ENCODE measurements at places on chromosomes 5 and 9. TPM values are rescaled to one million over a fixed set of nuclear protein-coding genes. Genes with fewer than 3 reads are reported as not detected.

DNA sequence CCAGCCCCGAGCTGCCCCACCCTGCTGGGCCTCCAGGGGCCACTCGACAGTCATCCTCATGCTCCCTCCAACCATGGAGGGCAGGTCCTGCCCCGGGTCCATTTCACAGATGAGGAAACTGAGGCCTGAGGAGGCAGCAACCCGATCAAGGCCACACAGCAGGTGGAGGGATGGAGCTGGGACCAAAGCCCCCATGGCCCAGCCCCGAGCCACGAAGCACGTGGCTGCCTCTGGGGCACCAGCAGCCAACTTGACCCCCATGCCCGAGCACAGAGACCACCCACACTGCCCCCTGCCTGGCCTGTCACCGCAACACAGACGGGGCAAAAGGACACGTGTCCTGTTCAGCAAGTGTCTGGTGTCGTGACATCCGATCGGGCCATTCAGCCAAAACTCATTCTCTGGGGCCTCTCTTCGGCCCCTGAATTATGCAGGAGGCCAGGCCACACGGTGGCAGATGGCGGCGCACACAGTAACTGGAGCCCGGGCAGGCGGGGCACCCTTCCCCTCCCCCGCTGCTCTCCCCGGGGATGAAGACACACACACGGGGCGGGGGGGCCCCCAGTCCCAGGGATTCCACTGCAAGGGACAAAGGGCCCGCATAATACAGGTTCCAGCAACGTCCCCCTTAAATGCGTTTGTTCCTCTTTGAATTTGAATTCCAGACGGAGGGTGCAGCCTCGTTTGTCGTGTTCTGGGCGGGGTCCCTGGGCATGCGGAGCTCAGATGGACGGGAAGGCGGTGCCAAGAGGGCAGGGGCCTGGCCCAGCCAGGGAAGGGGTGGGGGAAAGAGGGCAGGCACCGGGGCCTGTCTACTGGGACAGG, 29.4 kb upstream of the TMEM250 start:
- no peak overlapping the region for H3K27ac ChIP-seq
- no peaks in the 10 kb centered on the region for H3K27me3 ChIP-seq
- H3K4me3 ChIP-seq = no peak overlapping the region
- DNase-seq = no peak
- no peaks in the 10 kb centered on the region for H3K4me1 ChIP-seq

GRCh38 chr5:80622756-80623155, 31.7 kb upstream of the MSH3 start:
- no peak for DNase-seq
- no peaks in the 10 kb centered on the region for H3K27me3 ChIP-seq
- no peak overlapping the region for H3K27ac ChIP-seq

DNA sequence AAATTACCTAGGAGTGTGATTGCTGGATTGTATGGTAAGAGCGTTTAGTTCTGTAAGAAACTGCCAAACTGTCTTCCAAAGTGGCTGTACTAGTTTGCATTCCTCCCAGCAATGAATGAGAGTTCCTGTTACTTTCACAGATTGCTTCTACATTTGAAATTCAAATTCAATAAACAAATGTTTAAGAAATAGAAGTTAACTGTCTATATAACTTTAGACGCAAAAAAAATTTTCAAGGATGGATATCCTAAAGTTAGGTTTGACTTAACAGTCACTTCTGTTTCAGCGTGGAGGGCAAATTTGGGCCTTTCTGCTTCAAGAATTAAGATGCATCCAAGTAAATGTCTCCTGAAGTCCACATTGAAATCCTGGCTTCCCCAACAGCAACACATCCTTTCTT, 445.6 kb downstream of the TAF11L14 start:
- H3K4me1 ChIP-seq = no peaks in the 10 kb centered on the region
- H3K27ac ChIP-seq = no peak overlapping the region
- no peaks in the 10 kb centered on the region for H3K36me3 ChIP-seq
- no peaks in the 10 kb centered on the region for H3K27me3 ChIP-seq

GRCh38 chr5:102018690-102019089, 277.4 kb downstream of the SLCO4C1 start:
- no peaks in the 10 kb centered on the region for H3K36me3 ChIP-seq
- no peak for DNase-seq
- no peaks in the 10 kb centered on the region for H3K27me3 ChIP-seq
- no peak overlapping the region for H3K4me3 ChIP-seq
- no peak overlapping the region for H3K27ac ChIP-seq

DNA sequence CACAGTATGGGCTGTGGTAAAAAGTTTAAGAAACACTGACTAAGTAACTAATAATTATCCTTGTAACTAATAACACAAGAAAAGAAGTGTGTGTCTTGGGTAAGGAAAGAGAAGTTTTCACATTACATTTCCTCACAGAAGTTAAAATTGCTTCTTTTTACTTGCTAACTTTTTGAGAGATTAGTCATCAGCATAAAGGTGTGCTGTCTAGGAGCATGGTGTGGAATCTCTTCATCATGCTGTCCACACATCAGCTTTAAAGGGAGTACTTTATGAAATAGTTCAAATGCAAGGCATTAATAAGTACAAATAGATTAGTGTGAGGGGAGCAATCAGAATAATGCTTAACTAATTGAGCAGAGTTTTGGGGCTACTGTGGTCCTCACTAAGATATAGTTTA, 29.8 kb downstream of the WDR36 start:
- H3K27ac ChIP-seq = no peak overlapping the region
- no peak overlapping the region for H3K4me3 ChIP-seq

The DNLZ gene
- 67.9 TPM for polyA plus RNA-seq

The LRRC14B gene
- not detected for polyA plus RNA-seq

The SLC45A2 gene
- polyA plus RNA-seq = not detected

The CEP120 gene
- 24.7 TPM for polyA plus RNA-seq
